A673 (cell line): ENCODE measurements at places on chromosomes 7 and 10. TPM values are rescaled to one million over a fixed set of nuclear protein-coding genes. Genes with fewer than 3 reads are reported as not detected.
A peak's percentile ranks its signal among the peaks of the same experiment; 100 is the strongest.

DNA sequence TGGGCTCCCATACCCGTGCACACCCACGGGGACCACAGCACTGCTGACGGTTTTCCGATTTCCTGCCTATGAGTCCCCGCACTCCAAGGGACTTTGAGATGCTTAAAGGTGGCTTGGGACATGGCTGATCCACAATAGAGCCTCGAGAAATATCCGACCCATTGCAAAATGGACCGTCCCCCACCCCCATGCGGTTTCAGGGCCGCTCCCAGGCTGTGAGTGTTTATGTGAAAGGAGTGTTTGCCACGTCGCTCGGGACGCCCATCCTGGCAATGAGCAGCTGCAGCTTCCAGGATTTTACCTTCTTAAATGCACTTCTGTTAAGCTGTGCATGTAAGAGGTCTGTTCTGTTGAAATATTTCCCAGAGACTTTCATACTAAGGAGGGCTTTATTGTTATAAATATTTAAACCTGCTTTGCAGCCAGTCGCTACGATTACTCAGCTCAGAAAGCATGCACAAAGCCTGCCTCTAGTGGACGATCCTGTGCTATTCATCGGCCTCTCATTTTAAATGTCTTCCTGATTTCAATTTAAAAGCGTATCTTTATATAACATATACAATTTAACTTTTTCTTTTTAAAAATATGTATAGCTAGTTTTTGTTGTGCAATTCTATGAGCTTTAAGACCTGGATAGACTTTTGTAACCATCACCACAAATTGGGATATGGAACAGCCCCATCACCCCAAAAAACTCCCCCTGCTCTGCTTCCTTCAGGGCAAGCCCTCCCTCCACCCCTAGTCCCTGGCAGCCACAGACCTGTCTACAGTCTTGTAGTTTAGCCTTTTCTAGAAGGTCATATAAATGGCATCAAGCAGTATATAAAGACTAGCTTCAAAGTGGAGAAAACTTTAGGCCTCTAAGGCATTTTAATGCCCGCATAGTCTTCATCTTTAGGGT, 418.3 kb downstream of the PAXIP1 start:
- H3K27ac ChIP-seq, result no peak overlapping the region
- H3K27me3 ChIP-seq, result no peaks in the 10 kb centered on the region
- H3K4me1 ChIP-seq, result no peaks in the 10 kb centered on the region

GRCh38 chr10:20132816-20133215, 316.6 kb downstream of the PLXDC2 start:
- H3K4me1 ChIP-seq, result peaks cover 4% of the 10 kb centered on the region
- H3K27me3 ChIP-seq, result no peaks in the 10 kb centered on the region
- no peaks in the 10 kb centered on the region for H3K36me3 ChIP-seq
- DNase-seq, result no peak
- no peak overlapping the region for H3K27ac ChIP-seq
- no peak overlapping the region for H3K4me3 ChIP-seq

- H3K36me3 ChIP-seq, result peaks cover 5% of the 10 kb centered on the region
- peak; percentile 54 for DNase-seq
- H3K27me3 ChIP-seq, result no peaks in the 10 kb centered on the region
Observed at GRCh38 chr7:30796105-30796869, 25.1 kb downstream of the MINDY4 start.

GRCh38 chr7:121084748-121085336, 96.3 kb downstream of the CPED1 start:
- no peak for DNase-seq
- H3K36me3 ChIP-seq, result no peaks in the 10 kb centered on the region
- no peaks in the 10 kb centered on the region for H3K4me1 ChIP-seq
- no peak overlapping the region for H3K4me3 ChIP-seq
- H3K27me3 ChIP-seq, result no peaks in the 10 kb centered on the region

DNA sequence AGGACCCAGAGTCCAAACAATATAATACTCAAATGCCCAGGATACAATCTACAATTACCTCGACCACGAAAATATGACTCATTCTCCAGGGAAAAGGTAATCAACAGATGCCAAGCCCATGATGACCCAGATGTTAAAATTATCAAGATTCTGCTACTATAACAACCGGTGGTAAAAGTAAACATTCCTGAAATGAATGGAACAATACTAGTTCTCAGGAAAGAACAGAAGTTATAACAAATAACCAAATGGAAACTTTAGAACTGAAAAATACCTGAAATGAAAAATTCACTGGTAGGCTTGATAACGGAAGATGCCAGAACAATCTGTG, 34.1 kb upstream of the GUSB start:
- no peak overlapping the region for H3K27ac ChIP-seq
- no peak overlapping the region for H3K4me3 ChIP-seq
- no peak for DNase-seq
- H3K4me1 ChIP-seq, result no peaks in the 10 kb centered on the region
- no peaks in the 10 kb centered on the region for H3K36me3 ChIP-seq

- H3K27ac ChIP-seq, result no peak overlapping the region
- H3K36me3 ChIP-seq, result no peaks in the 10 kb centered on the region
- H3K27me3 ChIP-seq, result peaks cover 34% of the 10 kb centered on the region
- H3K4me1 ChIP-seq, result no peaks in the 10 kb centered on the region
- no peak for DNase-seq
Observed at GRCh38 chr10:118272149-118272721, 69.9 kb downstream of the FAM204A start.

GRCh38 chr7:133796782-133797745, 330.1 kb upstream of the LRGUK start:
- H3K27ac ChIP-seq, result no peak overlapping the region
- no peak overlapping the region for H3K4me3 ChIP-seq
- H3K36me3 ChIP-seq, result no peaks in the 10 kb centered on the region

GRCh38 chr7:148142660-148143248, 447.8 kb upstream of the C7orf33 start:
- peak; percentile 72 for DNase-seq
- H3K27me3 ChIP-seq, result no peaks in the 10 kb centered on the region
- H3K36me3 ChIP-seq, result no peaks in the 10 kb centered on the region
- peaks cover 8% of the 10 kb centered on the region for H3K4me1 ChIP-seq
- no peak overlapping the region for H3K27ac ChIP-seq
- no peak overlapping the region for H3K4me3 ChIP-seq

DNA sequence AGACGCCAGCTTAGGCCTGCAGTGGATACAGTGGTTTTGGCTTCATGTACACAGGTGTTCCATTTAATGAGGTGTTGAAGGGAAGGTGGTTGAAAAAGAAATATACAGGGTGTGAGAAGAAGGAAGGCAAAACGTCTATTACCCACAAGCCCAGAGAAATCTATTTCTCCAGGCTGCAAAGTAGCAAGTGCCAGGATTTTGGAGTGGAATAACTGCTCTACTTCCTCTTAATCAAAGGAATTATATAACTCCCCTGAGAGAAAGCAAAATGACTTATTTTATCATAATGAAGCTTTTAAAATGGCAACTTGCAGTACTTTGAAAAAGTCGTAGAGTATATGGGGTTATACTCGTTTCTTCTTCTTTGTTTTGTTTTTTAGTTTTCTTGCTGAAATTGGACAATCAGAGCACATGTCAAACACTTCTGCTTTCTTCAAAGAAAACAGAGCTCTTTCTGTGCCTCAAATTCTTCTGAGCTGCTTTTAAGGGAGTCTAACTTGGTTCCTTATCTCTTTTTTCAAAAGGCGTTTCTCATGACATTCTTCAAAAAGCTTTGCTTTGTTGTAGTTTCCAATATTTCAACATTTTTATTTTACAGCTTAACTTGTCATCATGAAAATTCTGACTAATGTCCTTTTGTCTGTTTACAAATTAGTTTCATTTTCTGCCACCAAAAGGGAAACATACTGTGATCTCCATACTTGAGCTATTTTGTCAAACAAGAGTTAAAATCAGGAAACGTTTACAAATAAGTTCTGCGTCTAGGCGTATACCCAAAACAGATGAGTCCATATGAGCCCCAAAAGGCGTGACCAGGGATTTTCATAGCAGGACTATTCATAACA, 289.7 kb downstream of the FRMD4A start:
- H3K4me1 ChIP-seq, result peaks cover 11% of the 10 kb centered on the region
- no peak overlapping the region for H3K4me3 ChIP-seq
- no peak overlapping the region for H3K27ac ChIP-seq
- no peaks in the 10 kb centered on the region for H3K27me3 ChIP-seq
- DNase-seq, result no peak

GRCh38 chr10:52801947-52802346, 29.4 kb upstream of the MBL2 start:
- no peaks in the 10 kb centered on the region for H3K4me1 ChIP-seq
- H3K36me3 ChIP-seq, result no peaks in the 10 kb centered on the region
- no peaks in the 10 kb centered on the region for H3K27me3 ChIP-seq

DNA sequence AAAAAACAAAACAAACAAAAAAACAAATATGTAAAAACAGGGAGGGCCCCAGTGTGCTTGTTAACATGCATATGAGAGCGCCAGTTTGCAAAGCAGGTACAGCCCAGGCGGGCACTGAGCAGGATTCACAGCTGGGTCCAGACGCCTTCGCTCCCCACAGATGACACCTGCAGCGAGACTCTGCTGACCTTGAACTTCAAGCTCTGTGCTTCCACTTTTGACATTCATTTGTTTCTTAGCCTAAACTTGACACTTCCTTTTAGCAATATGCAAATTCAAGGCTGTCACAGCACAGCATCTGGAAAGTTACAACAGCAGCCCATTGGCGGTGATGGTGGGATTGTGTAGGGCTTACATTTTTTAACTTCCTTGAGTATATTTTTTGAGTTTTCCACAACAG, 88.8 kb upstream of the TNS3 start:
- no peaks in the 10 kb centered on the region for H3K27me3 ChIP-seq
- no peaks in the 10 kb centered on the region for H3K4me1 ChIP-seq
- H3K4me3 ChIP-seq, result no peak overlapping the region
- H3K36me3 ChIP-seq, result no peaks in the 10 kb centered on the region
- no peak for DNase-seq
- no peak overlapping the region for H3K27ac ChIP-seq

DNA sequence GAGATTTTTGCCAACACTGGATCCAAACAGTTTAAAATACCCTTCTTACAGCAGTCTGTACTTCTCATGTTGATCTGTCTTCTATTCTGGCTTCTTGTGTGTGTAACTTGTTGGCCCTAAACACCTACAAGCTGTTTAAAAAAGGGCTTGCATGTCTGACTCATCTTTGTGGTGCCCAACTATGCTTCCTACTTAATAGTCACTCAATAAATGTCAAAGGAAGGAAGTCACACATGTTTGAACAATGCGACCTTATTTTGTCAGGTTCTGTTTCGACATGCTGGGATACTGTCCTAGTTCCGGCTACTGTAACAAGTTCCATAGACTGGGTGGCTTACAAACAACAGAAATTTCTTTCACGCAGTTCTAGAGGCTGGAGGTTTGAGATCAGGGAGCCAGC, 9.4 kb upstream of the GRK5 start:
- no peak overlapping the region for H3K4me3 ChIP-seq
- no peaks in the 10 kb centered on the region for H3K27me3 ChIP-seq
- no peak overlapping the region for H3K27ac ChIP-seq
- H3K36me3 ChIP-seq, result no peaks in the 10 kb centered on the region

DNA sequence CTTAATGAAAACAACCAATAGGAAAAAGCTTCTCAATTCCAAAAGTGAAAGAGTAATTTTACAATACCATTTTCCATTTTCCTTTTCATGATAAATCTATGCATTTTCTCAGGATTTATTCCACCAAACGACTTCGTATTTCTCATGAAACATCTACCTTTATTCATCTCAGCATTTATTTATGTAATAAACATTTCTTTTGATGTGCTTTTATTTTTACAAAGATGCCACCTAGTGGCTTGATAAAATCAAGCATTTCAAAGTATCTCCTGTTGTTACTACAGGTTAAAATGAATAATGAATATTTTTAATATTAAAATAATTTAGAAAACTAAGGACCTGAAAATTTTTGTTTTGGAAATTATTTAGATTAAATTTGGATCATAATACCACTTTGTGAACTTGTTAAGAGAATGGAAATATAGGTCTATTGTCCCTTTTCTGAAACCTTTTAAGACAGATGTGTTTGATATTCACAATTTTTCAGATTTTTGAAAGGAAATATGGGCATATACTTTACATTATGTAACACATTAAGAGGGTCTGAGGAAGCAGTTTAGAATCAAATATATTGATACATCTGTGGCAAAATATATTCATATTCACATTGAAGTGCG, 2.7 kb upstream of the IQUB start:
- peaks cover 4% of the 10 kb centered on the region for H3K36me3 ChIP-seq
- H3K4me3 ChIP-seq, result no peak overlapping the region
- peak; percentile 50 for DNase-seq
- peaks cover 32% of the 10 kb centered on the region for H3K4me1 ChIP-seq
- peak overlapping the region; percentile 11 for H3K27ac ChIP-seq
- peaks cover 8% of the 10 kb centered on the region for H3K27me3 ChIP-seq

GRCh38 chr7:55475855-55476803, 96.2 kb downstream of the VOPP1 start:
- H3K27ac ChIP-seq, result no peak overlapping the region
- no peaks in the 10 kb centered on the region for H3K4me1 ChIP-seq
- H3K36me3 ChIP-seq, result no peaks in the 10 kb centered on the region
- no peak overlapping the region for H3K4me3 ChIP-seq
- H3K27me3 ChIP-seq, result no peaks in the 10 kb centered on the region

DNA sequence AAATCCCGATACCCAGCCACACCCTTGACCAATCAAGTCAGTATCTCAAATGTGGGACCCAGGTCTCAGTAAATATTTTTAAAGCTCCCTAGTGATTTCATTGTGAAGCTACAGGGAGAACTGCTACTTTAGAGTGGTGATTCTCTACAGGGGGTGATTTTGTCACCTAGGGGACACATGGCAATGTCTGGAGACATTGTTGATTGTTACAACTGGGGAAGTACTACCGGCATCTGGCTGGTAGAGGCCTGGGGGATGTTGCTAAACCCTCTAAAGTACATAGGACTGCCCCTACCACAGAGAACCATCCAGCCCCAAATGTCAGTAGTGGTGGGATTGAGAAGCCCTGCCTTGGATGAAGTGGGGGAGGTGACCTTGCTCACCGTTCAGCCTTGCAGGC, 152.9 kb downstream of the RPS24 start:
- H3K4me3 ChIP-seq, result no peak overlapping the region
- H3K36me3 ChIP-seq, result no peaks in the 10 kb centered on the region
- no peaks in the 10 kb centered on the region for H3K4me1 ChIP-seq
- H3K27me3 ChIP-seq, result no peaks in the 10 kb centered on the region
- no peak for DNase-seq

DNA sequence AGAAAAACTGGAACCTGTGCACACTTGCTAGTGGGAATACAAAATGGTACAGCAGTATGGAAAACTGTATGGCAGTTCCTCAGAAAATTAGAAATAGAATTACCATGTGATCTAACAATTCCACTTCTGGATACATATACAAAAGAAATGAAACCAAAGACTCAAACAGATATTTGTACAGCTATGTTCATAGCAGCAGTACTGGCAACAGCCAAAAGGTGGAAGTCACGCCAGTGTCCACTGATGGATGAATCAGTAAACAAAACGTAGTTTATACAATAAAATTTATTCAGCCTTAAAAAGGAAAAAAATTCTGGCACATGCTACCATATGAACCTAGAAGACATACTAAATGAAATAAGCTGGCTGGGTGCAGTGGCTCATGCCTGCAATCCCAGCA, 23.0 kb downstream of the IDE start:
- DNase-seq, result no peak
- no peak overlapping the region for H3K27ac ChIP-seq
- no peaks in the 10 kb centered on the region for H3K4me1 ChIP-seq

GRCh38 chr10:110355141-110355831, 50.6 kb upstream of the SMNDC1 start:
- H3K4me3 ChIP-seq, result no peak overlapping the region
- no peaks in the 10 kb centered on the region for H3K27me3 ChIP-seq
- no peak for DNase-seq
- peaks cover 12% of the 10 kb centered on the region for H3K4me1 ChIP-seq
- no peak overlapping the region for H3K27ac ChIP-seq

- H3K27me3 ChIP-seq, result no peaks in the 10 kb centered on the region
- H3K4me1 ChIP-seq, result no peaks in the 10 kb centered on the region
- no peak overlapping the region for H3K4me3 ChIP-seq
- no peak for DNase-seq
Observed at GRCh38 chr7:71784180-71784579, 628.0 kb downstream of the CALN1 start.

LAMB4 gene
- total RNA-seq, result 0.09 and 0.21 TPM in 2 replicates
